Muscle of arm (tissue), 14 donors: ENCODE measurements at places on chromosomes 1 and 21. TPM values are rescaled to one million over a fixed set of nuclear protein-coding genes. Genes with fewer than 3 reads are reported as not detected.

The KCNE2 gene
- 0.43 TPM for polyA plus RNA-seq

The AKR7A3 gene
- 0.71 TPM for polyA plus RNA-seq

The DNAJC6 gene
- 2.6 TPM for polyA plus RNA-seq

The KAZN gene
- 13.9 TPM for polyA plus RNA-seq

The PSRC1 gene
- 9.0 TPM for polyA plus RNA-seq
